ENCODE measurements at places on chromosomes 1 and 21. TPM values are rescaled to one million over a fixed set of nuclear protein-coding genes. Genes with fewer than 3 reads are reported as not detected.
A peak's percentile ranks its signal among the peaks of the same experiment; 100 is the strongest.

The TRIM17 gene
- 0.36 TPM for total RNA-seq

The NPPA gene
- total RNA-seq = 1,100 TPM

The CNR2 gene
- total RNA-seq = not detected

The PCNX2 gene
- 0.82 TPM for total RNA-seq

GRCh38 chr1:156146769-156147405, 6.5 kb upstream of the SEMA4A start:
- no peaks in the 10 kb centered on the region for H3K36me3 ChIP-seq
- no peak for DNase-seq
- peaks cover 18% of the 10 kb centered on the region for H3K4me1 ChIP-seq
- H3K27me3 ChIP-seq = peaks cover 25% of the 10 kb centered on the region
- peak overlapping the region; percentile 40 for H3K4me3 ChIP-seq

GRCh38 chr1:246271516-246271915, 235.6 kb downstream of the SMYD3 start:
- H3K27ac ChIP-seq = no peak overlapping the region
- H3K36me3 ChIP-seq = no peaks in the 10 kb centered on the region
- no peak overlapping the region for H3K4me3 ChIP-seq
- no peaks in the 10 kb centered on the region for H3K27me3 ChIP-seq
- DNase-seq = no peak
- H3K4me1 ChIP-seq = no peaks in the 10 kb centered on the region

- no peaks in the 10 kb centered on the region for H3K27me3 ChIP-seq
- no peaks in the 10 kb centered on the region for H3K36me3 ChIP-seq
- no peak overlapping the region for H3K4me3 ChIP-seq
- H3K4me1 ChIP-seq = no peaks in the 10 kb centered on the region
Observed at GRCh38 chr1:180143359-180143758, 11.3 kb upstream of the QSOX1 start.
